ENCODE measurements at places on chromosomes 4 and X.

DNA sequence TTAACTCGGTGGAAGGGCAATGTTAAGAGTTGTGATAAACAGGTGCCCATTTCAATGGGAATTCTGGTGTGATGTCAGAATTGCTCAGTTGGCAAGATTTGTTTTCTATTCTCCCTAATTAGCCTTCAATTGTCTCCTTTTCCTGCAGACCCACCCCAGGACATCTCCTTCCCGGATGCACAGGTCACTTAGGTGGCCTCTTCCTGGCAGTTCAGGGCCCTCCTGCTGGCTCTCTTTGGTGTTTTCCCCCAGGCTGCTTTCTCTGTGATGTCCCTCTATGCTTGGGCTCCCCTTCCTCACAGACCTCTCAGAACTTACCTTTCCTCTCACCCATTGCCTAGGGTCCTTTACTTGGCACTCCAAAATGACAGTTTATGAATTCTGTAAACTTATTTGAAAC is 126.3 kb downstream of the GPAT3 start:
- no peak for DNase-seq

DNA sequence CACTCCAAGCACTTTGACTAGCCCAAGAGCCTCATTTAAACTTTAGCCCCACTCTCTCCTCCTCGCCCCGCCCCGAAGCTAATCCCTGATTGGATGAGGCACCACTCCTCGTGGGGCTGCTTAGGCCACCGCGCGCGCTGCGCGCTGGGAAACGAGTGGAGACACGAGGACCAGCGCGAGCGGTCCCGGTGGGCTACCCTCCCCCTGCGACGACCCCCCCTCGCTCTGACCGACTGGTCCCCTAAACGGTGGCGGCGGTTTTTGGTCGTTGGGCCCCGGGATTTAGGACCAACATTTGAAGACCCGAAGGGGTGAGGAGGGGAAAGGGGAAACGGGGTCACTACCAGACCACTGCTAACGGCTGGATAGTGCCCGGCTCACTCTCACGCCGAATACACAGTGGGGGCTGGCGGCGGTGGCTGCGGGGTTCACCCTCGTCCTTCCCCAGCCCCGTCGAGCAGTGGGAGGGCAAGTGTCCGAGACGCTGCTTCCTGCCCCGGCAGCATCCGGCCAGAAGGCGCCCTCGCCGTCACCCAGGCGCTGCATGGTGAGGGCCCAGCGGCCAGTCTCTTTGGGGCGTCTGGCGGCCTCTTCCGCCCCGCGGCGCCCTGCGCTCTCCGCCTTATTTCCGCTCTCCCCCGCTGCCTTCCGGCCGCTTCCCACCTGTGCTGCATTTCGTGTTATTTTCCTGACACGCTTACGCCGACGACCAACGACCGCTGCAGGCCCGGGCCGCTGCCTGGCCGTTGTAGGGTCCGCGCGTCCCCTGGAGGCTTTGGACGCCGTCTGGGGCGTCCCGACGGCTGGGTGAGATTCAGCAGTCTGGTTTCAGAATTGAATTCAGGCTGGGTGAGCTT is at the start of gene RBM46:
RBM46 (plus strand) TSS at position 147 of the 857 bp plus-strand sequence. CDS start 15,481 bp downstream, outside the sequence.
- no peak for DNase-seq

DNA sequence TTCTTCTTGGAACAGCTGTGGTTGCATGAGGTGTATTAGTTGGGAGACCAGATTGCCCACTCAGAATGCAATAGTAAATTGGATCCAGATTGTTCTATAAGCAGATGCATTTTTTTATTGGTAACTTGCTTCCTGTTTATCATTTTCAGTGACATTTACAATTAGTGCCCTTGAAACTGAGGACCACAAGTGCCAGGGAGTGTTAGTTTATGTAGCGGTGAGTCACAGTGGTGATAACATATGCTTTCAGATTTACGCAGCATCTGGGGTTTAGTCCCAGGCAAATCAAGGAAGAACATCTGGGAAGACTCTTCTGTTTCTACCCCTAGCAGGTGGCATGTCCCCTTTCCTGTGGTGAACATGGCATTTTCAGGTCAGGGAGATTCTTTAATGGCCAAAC is 24.1 kb downstream of the FRMPD4 start:
- DNase-seq: no peak

DNA sequence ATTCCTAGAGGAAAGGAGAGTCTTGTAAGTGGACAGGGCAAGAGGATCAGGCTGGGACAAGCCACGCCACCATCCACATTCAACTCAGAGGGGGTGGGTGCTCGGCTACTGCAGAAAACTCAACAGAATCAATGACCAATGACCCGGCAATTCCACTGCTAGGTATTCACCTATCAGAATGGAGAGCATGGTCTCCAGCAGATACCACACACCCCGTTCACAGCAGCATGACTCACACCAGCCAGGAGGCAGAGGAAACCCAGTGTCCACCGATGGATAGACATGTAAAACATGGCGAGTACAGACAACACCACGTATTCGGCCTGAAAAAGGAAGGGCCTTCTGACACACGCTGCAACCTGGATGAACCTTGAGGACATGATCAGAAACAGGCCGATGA is 175.9 kb downstream of the AFAP1 start:
- DNase-seq: no peak

- DNase-seq: no peak
Observed at GRCh38 chrX:670645-671044, 40.1 kb downstream of the SHOX start.

GRCh38 chrX:130066975-130067615 is 43.2 kb downstream of the ELF4 start:
- DNase-seq: no peak

DNA sequence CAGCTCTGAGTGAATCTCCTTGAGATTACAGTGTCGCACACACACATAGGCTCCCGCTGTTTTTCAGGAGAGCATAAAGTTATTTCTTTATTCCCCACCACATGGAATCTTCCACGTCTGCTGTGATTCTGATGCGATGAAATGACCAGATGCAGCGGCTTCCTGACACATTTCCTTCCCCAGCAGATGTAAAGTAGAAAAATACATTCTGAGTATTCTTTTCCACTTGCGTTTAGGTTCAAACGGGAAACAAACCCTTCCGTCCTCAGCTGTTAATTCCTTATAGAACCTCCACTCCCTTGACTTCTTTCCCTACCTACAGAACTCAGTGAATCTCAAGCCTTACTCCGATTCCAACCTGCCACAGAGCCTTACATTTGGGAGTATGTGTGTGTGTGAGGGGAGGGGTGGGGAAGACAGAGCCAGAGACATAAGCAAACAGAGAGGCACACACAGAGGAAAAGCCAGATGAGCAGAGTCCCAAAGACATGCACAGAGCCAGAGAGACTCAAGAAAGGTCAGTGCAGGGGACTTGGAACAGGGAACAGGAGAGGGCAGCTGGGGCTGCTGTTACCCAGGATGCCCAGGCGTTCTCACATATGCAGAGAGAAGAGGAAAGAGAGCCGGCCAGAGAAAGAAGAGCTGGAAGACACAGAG is 47.3 kb downstream of the SETD7 start:
- DNase-seq: no peak

Measured in NCI-H526 treated with DMSO at 0.1 percent for 48 hours (cell line).